Left lung (tissue), 14 donors: ENCODE measurements at places on chromosomes 7 and 10.

- no peak for DNase-seq
Measured at GRCh38 chr10:102997998-102998397, 79.9 kb downstream of the CNNM2 start.

DNA sequence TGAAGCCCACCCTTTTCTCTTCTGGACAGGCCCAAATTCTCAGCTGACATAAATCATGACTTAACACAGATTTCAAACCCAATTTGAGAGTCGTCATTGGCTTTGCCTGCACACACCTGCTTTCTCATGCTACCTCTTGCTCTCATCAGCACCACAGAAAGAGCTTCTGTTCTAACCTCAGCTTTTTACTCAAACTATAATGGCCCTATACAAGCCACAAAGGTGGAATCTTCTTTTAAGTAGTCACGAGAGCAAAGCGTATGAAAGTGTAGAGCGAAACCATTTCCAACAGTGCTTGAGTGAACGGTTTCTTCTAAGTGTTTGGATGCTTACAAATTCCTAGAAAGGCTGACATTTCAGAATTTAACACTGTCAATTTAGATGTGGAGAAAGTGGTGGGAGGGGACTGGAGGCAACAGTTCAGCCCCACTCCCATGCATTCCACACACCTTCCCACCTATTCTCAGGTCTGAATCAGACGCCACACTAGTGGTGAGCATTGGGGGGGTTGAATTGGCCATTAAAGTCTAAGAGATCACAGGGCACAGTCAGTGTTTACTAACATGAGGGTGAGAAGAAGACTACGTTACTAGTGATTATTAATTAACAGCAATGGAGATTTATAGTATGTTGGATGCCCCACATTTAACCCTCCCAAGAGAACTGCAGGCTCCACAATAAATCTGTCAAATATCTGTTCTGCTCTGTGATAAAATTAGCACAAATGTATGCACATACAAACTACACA lies 114.0 kb downstream of the PRKCQ start:
- no peak for DNase-seq

- DNase-seq = no peak
Measured at GRCh38 chr10:121293110-121293509, 305.1 kb downstream of the FGFR2 start.

- DNase-seq = no peak
Measured at GRCh38 chr10:10007957-10008356, 1009.7 kb upstream of the CELF2 start.

GRCh38 chr7:65509368-65510186 lies 135.9 kb downstream of the ZNF92 start:
- DNase-seq = peak; percentile 65

- DNase-seq = no peak
Measured at GRCh38 chr10:119301397-119301796, 94.0 kb downstream of the GRK5 start.

DNA sequence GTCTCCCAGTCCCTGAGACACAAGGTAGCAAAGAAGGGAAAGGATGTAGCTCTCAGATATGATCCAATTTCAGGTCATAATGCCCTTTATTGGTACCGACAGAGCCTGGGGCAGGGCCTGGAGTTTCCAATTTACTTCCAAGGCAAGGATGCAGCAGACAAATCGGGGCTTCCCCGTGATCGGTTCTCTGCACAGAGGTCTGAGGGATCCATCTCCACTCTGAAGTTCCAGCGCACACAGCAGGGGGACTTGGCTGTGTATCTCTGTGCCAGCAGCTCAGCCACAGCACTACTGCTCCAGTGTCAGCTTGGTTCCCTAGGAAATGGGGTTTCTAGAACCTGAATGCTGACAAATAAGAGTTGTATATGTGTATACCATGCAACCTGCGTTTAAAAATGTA lies 74.6 kb upstream of the PRSS58 start:
- DNase-seq = no peak

DNA sequence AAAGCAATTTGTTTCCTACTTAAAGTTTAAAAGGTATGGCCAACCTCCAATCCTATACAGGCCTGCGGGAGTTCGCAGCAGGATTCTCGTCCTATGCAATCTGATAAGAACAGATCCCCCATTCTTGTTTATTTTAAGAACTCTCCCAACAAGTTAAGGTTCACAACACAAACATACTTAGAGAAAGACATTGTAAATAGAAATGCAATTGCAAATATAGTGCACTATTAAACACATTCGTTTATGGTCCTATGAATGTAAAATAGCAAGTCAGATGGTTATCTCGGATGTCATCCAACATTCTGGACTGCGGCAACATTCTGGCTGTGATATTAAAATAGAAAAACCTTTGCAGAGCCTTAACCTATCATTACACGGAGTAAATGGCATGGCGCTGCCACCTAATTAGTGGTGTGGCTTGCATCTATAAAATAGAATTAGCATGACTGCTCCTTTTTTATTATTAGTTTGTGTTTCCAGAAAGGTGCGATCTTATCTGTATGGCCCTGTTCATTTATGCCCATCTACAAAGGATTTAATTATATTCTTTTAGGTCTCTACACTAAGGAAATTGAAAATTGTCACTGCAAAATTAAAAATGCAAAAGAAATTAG lies 37.0 kb downstream of the BEND7 start:
- no peak for DNase-seq

- DNase-seq = peak; percentile 34
Measured at GRCh38 chr10:67539312-67539711, 156.7 kb downstream of the CTNNA3 start.

DNA sequence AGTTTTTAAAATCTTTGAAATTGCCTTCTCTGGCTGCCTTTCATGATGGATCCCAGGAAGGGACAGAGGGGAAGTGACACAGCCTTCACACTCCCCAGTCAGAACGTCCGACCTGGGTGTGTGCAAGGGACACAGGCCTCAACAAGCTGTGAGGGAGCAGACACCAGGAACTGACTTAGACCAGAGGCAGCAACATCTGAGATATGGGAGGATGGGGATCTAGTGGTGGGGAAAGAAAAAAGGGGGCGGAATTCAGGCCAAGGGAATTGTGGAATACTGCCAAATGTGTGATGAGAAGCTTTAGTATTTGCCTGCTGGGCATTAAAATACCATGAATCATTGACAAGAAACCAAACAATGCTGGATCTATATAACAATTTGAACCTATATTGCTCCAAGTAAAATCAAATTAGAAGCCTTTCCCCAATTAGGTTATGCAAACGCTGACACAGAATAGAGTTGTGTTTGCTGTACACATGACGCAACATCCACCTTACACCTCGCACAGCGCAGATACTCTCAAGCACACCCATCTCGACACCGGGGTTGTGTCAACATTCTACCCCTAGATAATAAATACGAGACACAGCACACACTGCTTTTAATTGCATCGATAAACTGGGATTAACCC lies 17.2 kb upstream of the MNX1 start:
- DNase-seq = no peak

DNA sequence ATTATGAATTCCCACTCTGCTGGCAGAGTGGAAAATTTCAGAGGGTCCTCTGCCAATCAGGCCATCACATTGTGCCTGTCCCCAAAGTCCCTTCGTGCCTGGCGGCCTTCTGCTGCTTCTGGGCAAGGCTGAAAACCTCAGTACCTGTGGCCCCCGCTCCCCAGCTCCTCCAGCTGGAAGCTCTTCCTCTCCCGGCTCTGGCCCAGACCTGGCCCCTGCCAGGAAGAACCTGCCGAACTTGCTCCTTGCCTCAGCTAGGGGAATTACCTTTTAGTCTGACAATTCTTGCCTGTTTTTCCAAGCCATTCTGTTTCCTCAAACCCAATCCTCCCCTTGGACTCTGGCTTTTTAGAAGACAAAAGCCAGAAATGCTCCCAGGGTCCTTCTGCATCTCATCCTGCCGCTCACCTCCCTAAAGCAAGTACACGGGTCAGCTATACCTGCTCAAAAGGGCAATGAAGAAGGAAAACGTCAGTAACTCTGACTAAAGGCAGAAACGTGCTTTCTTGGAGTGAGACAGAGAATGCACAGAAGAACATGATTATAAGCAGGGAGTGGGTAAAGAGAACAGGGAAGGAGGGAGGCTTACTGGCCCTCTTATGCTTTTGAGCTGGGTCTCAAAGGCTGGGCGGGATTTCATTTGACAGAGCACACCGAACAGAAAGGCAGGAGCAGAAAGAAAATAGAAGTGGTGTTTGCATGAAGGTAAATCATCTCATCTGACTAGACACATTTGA lies 28.1 kb upstream of the TRIL start:
- peak; percentile 60 for DNase-seq

DNA sequence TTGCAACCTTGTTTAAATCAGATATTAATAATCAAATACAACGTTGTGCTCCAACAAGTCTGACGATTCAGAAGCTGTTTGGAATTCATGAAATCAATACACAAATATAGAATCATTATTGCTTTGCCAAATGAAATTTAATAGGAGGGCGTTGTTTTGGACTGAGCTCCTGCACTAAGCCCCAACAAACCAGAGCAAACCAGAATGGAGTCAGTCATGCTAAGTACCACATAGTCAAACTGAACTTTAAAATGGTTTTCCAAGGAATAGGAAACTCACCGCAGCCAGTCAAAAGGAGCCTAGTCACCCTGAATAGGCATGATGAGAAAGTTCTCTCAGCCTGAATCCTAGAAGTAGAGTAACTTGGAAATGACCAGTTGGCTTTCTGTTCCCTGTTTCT lies 53.7 kb downstream of the HACD1 start:
- DNase-seq = no peak

DNA sequence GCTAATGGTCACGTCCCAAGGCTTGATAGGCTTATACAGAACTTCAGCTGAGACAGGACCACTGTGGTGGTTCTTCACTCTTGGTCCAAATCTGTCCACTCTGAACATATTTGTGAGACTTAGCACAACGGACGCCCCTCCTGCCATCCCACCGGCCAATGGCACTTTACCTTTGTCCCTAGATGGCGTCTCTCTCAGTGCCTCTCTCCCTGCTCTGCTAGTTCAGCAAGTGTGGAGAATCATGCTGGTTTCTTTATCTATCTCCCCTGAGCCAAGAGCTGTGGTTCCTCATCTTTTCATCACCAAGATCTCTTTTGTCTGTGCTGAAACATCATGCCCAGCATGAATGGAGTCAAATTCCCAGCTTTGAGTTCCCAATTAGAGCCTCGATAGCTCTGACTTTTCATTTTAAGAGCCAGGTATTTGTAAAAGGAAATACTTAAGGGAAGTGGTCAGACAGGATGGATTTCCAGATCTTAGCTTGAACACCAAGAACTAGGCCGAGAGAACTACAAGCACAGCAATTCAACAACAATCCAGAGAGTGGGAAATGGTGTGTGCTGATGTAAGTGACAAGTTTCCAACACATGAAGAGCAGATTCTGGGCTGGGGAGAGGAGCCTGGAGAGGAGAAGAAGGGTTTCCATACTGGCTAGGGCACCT lies 69.5 kb downstream of the ZNF800 start:
- DNase-seq = no peak

DNA sequence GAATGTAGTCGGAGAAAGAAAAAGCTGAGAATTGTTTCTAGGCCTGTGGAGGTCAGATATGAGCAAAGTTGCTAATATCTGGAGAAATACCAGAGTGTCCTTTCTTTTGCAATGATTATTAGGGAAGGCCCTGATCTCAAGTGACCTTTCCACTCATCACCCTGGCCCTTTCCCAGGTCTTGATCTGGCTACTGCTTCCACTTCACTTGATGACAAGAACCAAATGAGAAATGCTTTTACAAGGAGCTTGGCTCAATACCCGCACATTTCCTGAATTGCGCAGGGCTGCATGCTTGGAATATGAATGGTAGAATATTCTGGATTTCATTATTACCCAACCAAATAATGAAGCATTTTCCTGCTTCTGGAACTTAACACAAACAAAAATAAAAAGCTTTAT lies 104.6 kb downstream of the ITGB8 start:
- no peak for DNase-seq

DNA sequence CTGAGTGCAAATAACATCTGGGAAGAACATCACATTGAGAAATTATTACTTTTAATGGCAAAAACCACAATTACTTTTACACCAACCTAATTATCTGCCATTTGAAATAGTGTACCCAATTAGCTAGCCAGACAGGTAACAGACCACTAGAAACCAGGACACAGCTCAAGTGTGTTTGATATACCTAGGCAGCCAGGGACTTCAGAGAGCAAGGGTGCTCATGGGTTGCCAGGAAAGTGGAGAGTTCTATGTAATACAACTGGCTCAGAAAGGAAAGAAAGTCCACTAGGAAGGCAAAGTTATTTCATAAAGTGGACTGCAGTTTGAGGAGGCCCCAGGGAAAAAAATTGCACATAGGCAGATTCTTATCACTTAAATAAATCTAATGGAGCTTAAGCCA lies 50.0 kb upstream of the PTN start:
- DNase-seq = no peak

- no peak for DNase-seq
Measured at GRCh38 chr10:3830946-3831345, 45.9 kb upstream of the KLF6 start.

GRCh38 chr10:71863203-71863602 lies 12.2 kb upstream of the PSAP start:
- no peak for DNase-seq

DNA sequence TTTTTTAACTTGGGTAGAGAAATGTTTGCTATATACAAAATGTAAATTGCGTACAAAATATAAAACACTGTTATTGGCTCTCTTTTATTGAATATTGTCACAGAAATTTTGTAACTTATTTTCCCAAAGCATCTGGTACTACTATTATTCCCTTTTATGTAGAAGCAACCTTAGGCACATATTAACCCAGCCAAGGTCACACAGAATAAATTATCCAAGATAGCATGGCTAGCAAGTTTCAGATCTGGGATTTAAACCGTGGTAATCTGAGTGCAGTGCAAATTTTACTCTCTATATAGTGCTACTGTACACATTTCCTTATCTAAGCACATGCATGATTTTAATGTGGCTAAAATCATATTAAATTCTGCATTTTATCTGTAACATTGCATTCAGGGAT lies 1190.5 kb upstream of the LRRTM3 start:
- no peak for DNase-seq

DNA sequence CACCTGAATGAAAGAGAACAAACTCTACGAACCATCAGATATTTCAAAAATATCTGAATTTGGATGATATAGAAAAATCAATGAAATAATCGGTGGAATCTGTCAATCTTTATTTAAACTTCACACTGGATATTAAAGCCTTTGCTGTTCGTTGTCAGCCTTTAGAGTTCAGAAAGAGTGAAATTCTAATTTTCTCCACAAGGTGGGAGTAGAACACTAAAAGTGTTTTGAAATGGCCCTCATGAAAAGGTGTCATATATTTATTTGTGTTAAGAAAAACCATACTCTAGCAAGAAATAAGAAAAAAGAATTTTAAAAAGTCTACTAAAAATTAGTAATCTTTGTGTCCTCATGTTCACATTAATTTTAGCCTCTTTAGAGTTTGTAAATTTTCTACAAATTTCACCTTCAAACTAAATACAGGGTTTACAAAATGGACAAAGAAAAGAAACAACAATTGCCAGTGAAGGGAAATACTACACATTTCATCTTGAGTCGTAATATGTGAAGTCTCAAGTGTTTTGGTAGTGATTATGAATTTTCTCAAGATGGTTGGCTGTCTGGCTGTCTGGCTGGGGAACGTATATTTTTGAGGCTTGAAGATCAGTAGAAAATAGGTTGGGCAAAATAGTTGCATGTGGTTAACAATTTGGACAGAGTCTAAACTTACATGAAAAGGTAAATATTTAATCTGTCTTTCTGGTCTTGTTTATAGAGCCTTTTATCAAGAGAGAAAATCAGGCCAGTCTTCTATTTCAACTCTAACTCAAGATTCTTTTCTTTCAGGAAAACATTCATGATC lies 43.7 kb downstream of the DNAJB9 start:
- peak; percentile 67 for DNase-seq

- no peak for DNase-seq
Measured at GRCh38 chr7:21566094-21566493, 23.3 kb downstream of the DNAH11 start.

GRCh38 chr10:17883621-17884020 lies 68.1 kb upstream of the SLC39A12 start:
- no peak for DNase-seq

GRCh38 chr10:50740293-50740648 lies 535 bp downstream of the ASAH2B start:
- DNase-seq = no peak
